Stimulated activated CD8-positive, alpha-beta memory T cell treated with anti-CD3 and anti-CD28 coated beads, Interleukin-4, amount 100 ng/mL, for 1 hour (primary cell): ENCODE measurements at places on chromosomes 1 and 21.
A peak's percentile ranks its signal among the peaks of the same experiment; 100 is the strongest.

DNA sequence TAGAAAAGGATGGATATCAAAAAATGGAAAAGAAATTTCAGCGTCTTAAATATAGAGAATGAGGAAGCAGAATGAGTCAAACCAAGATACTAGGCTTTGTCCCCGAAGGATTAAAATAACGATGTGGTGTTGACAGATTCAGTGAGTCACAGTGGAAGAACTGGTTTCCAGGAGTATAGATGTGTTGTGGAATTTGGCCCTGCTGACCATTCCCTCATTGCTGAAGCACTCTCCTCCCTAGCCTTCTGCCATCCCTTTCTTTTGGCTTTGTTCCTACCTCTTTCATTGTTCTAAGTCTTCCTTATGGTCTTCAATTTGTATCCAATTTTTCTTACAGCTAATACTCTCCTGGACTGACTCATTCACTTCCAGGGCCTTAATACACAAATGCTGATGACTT, 23.1 kb upstream of the USP25 start:
- DNase-seq = no peak

- peak; percentile 10 for DNase-seq
Observed at GRCh38 chr1:36223381-36223995, 755 bp upstream of the THRAP3 start.

GRCh38 chr21:27101523-27101922, 134.6 kb upstream of the ADAMTS5 start:
- no peak for DNase-seq

GRCh38 chr1:39086865-39087409, 60.8 kb downstream of the NDUFS5 start:
- no peak for DNase-seq

- no peak for DNase-seq
Observed at GRCh38 chr1:197622371-197622770, 152.9 kb downstream of the DENND1B start.

DNA sequence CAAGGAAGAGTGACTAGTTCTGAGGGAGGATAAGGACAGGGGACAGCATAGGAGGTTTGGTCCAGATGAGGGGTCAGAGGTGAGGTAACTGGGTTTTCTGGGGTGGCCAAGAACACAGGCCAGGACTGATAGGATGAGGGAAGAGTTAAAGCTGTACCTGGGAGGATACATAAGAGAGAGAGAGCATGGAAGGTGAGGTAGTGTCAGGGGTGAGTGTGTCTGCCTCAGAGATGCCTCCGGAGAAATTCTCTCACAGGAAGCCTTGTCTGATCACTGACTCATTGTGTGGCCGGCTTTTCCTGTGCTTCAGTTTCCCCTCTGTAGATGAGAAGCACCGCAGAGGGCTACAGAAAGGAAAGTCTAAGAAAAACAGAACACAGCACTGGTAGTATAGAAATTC, 40.2 kb downstream of the FASLG start:
- DNase-seq = no peak

DNA sequence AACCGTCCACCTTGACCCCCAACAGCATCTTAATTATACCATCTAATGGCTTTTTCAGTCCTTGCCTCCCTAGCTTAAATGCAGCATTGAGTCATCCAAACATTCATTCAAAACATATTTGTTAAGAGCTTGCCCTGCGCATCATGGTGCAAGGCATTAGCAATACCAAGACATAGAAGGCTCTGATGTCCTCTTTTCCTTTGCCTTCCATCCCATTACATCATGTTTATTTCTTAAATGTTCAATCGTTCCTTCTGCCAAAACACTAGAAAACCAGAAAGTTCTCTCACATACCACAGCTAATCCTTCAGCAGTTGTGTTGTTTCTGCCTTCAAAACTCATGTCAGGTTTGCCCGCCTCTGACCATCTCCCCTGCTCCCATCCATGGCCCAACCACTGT, 29.8 kb upstream of the VTCN1 start:
- DNase-seq = no peak

DNA sequence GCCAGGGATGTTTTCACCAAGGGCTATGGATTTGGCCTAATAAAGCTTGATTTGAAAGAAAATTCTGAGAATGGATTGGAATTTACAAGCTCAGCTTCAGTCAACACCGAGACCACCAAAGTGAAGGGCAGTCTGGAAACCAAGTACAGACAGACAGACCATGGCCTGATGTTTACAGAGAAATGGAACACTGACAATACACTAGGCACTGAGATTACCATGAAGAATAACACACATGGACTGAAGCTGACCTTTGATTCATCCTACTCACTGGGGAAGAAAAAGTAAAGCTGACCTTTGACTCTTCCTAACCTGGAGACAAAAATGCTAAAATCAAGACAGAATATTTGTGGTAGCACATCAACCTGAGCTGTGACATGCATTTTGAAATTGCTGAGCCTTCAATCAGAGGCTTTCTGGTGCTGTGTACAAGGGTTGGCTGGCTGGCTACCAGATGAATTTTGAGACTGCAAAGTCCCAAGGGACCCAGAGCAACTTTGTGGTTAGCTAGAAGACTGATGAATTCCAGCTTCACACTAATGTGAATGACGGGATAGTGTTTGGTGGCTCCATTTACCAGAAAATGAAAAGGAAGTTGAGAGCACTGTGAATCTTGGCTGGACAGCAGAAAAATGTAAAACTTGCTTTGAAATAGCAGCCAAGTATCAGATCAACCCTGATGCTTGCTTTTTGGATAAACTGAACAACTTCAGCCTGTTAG, 190.4 kb upstream of the KCTD3 start:
- no peak for DNase-seq

DNA sequence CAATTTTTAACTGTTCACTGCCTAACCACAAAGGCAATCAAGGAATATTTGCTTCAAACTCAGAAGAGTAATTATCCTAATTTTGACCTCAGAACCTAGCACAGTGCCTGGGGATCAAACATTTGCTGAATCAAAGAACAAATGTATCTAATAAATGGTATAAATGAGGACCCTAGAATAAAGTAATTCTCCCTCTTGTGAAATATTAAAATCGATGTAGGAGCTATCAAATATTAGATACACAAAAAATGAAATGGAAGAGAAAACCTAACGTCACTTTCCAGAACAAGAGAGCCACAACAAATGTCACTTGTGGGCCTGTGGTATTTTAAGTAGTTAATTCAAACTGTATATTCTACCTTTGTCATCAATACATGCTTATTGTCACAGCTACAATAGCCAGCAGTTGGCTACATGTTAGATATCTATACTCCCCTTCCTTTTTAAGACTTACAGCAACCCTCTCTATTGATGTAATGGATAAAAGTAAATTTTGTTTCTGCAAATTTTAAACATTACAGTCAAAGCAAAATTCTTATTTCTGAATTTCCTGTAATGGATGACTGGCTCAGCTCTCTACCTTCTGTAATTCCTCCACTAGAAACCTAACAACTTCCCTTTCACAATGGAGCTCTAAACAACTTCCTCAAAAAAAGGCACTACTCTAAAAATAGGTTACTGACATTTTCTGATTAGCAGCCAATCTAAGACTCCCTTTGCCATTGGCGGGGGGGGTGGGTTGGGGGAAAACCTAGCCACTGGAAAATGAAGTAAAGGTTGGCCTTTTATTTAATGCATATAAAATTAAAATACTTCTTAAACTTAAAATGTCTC, 37.6 kb downstream of the PUM1 start:
- no peak for DNase-seq

GRCh38 chr1:245600658-245601057, 445.9 kb downstream of the KIF26B start:
- DNase-seq = no peak

GRCh38 chr1:193733674-193734073, 547.3 kb upstream of the B3GALT2 start:
- DNase-seq = no peak

GRCh38 chr1:41683681-41684500, 199.4 kb upstream of the EDN2 start:
- no peak for DNase-seq

DNA sequence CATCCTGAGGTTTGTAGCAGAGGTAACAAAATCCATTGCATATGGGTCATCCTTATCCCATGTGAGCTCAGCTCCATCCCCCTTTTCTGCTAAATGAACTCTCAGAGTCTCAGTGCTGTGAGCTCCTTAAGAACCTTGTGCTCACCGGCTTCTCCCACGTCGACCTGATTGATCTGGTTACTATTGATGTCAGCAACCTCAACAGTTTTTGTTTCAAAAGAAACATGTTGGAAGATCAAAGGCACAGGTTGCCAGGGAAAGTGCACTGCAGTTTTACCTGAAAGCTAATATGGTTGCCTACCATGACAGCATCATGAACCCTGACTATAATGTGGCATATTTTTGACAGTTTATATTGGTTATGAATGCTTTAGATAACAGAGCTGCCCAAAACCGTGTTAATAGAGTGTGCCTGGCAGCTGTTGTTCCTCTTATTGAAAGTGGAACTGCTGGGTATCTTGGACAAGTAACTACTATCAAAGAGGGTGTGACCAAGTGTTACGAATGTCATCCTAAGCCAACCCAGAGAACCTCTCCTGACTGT, 131.4 kb downstream of the HS2ST1 start:
- no peak for DNase-seq

GRCh38 chr1:232655028-232655745, 25.3 kb upstream of the SIPA1L2 start:
- DNase-seq = no peak

DNA sequence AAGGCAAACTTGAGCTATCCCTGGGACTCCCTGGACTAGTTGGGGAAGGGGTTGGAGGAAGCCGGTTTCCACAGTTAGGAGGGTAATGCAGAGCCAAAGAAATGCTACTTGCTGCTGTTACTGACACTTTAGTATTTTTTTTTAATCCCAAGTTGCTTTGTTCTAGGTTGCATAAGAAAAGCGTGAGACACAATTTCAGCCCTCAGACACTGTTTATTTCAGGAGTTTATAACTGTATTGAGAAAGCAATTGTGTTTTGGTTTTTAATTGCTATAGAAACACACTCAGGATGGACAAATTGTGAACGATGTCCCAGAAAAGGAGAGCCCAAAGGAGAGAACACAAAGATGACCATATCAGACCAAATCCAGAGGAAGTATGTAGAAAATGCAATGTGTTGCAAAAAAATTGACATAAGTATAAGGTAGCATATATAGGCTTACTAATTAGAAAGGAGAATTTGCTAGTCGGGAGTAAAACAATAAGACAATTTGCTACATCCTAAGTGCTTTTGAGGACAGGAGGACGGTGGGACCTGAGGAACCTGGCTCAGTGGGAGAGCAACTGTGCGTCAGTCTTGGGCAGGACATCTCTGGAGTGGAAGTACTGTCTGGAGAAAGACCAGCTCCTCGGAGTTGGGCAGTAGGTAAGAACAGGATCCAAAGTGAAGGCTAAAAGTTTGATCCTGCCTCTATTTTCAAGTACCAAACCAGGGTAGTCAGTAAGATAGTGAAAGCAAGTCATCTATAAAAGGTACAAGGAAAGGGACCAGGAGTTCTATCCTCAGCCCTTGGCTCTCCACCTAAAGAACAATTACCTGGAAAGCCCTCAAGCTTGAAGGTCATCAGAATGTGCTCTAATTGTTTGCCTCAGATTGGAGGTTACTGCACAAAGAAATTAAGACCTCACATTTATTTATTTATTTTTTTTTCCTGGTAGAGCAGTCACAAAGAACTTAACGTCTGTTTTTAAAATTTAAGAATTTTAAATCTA, 39.9 kb downstream of the DIPK1A start:
- DNase-seq = no peak

- DNase-seq = no peak
Observed at GRCh38 chr1:214603819-214604252, 841 bp downstream of the CENPF start.

- no peak for DNase-seq
Observed at GRCh38 chr1:67094191-67094590, 40.2 kb upstream of the SLC35D1 start.

DNA sequence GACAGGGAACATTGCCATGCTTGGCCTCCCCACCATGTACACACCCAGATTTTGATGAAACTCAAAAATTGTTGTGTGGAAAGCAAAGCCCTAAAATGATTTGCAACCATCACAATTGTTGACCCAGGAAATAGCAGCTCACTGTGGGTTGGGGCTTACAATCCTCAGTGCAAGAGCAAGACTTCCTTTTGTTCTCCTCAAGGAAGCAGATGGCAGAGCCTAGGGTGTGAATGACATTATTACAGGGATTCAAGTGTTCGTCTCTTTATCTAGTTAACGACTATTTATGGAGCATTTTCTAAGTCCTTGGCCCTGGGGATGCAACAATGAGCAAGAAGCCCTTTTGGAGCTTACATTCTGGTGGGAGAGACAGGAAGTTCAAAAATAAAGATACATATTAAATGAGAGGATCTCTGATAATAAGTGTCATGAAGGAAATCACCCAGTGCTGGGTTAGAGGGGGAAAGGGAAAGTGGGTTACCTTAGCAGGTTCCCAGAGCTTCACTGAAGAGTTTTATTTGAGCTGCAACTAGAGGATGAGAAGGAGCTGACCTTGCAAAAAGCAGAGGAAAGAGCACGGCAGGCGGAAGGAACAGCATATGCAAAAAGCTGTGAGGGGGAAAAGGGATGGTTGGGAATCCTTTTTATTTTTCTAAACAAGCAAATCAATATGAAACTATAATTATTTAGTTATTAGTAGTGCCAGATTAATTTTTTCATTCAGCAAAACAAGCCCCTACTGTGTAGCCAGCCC, 38.5 kb upstream of the ID3 start:
- DNase-seq = no peak

- DNase-seq = no peak
Observed at GRCh38 chr1:28811766-28812668, at the start of gene OPRD1. TSS of gene OPRD1 (plus strand) at chr1:28812170. CDS start at chr1:28812384, 214 bp downstream.

DNA sequence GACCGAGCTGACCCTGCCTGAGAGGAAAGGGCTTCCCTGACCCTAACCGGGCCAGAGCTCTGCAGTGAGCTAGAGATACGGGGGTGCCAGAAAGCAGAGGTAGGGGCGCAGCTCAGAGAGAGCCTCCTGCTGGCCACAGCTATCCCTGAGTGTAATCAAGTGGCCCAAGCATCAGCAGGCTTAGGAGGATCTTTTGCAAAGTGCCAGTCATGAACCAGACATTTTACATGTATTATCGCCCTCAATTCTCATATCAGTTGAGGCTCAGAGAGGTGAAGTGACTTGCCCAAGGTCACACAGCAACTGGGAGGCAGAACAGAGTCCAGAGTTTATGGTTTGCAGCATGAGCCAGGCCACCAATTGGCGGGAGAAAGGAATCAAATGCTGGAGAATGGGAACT, 7.0 kb upstream of the ID3 start:
- no peak for DNase-seq

GRCh38 chr1:93591676-93592550, 89.7 kb downstream of the BCAR3 start:
- DNase-seq = no peak

GRCh38 chr1:154117642-154118041, 37.2 kb downstream of the NUP210L start:
- DNase-seq = no peak

- no peak for DNase-seq
Observed at GRCh38 chr1:183032122-183032921, 9.1 kb downstream of the LAMC1 start.

- no peak for DNase-seq
Observed at GRCh38 chr1:50157306-50157941, 48.7 kb downstream of the ELAVL4 start.
